ENCODE measurements at places on chromosomes 2 and 18. TPM values are rescaled to one million over a fixed set of nuclear protein-coding genes. Genes with fewer than 3 reads are reported as not detected.

The COLEC11 gene
- total RNA-seq: not detected

DNA sequence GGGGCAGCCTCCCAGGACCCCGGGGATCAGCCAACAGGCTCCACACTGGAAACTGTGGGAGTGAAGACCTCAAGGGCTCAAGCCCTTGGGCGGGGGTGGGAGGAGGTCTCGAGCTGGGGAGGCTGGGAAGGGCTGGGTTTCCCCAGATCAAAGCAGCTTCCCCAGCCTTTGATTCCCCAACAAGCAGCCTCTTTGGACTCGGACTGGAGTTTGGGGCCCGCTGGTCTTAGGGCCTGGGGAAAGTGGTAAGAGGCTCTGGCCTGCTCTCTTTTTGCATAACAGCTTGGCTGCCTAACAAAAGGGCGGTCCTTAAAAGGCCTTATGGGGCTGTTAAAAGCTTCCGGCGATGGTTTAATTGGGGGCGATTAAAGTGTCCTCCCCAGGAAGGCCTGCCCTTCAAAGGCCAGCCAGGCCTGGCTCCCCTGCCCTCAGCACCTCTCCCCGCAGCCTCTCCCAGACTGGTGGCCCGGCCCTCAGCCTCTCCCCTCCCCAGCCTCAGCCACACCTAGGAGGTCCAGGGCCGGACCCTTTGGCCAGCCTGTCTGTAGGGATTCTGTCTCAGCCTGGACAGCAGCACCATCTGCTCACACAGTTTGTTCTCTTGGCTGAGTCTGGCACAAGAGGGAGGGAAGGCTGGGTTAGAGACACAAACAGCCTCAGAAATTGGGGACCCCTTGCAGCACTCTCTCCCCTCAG lies 39.6 kb downstream of the ZFP36L2 start:
- DNase-seq: no peak

DNA sequence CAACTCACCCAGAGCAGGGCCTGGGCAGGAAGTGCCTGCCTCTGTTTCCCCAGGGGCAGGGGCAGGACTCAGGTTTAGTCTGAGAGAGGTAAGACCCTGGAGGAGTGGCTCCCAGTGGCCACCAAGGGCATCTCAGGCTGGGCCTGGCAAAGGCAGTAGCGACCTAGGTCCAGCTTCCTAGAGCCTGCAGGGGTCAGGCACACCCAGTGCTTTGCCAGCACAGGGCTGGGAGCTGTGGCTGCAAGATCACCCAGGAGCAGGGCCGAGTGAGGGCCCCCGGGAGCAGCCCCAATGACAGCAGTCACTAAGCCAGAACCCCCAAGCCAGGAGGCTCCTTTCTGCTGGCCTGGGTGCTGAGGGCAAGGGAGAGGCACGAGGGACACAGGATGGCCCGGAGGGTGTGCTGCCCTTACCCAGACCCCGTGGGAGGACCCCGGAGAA lies 8.8 kb upstream of the DUSP2 start:
- no peak for DNase-seq

DNA sequence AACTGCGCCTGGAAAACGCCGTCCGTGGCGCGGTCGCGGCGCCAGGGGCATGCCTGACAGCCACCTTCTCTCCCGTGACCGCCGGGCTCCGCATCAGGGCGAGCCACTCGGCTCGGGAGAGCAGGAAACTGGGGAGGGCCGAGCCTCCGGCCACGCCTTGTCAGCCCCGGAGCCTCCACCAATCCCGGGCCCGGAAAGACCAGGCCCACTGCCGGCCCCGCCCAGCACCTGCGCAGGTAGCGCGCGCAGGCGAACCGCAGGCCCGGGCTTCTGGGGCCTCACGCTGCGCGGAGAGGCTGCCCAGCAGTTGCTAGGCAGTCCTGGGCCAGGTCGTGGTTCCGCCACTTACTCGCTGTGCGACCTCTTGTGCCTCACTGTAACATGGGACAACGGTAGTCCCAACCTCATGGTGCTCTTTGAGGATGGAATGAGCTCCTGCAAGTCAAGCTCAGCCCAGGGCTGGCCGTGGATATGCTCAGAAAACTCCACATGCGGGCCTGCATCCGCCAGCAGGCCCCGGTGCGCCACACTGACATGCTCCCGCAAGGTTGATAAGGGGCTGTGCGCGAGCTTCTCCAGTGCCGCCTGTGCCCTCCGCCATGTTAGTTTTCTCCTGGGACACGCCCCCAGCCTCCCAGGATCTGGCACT lies 97.1 kb downstream of the INHBB start:
- DNase-seq: no peak

The FTCDNL1 gene
- total RNA-seq: 13.0 TPM

The DOK6 gene
- total RNA-seq: not detected

Measured in gastrocnemius medialis (tissue), 4 donors.